CD4-positive, alpha-beta T cell treated with Interleukin-4 for 4 hours (primary cell): ENCODE measurements at places on chromosomes 6 and 20.

GRCh38 chr6:158797331-158798310 lies 21.5 kb downstream of the EZR start:
- DNase-seq: no peak

- DNase-seq: peak; percentile 33
Observed at GRCh38 chr6:137224799-137225198, 5.6 kb upstream of the IFNGR1 start.

DNA sequence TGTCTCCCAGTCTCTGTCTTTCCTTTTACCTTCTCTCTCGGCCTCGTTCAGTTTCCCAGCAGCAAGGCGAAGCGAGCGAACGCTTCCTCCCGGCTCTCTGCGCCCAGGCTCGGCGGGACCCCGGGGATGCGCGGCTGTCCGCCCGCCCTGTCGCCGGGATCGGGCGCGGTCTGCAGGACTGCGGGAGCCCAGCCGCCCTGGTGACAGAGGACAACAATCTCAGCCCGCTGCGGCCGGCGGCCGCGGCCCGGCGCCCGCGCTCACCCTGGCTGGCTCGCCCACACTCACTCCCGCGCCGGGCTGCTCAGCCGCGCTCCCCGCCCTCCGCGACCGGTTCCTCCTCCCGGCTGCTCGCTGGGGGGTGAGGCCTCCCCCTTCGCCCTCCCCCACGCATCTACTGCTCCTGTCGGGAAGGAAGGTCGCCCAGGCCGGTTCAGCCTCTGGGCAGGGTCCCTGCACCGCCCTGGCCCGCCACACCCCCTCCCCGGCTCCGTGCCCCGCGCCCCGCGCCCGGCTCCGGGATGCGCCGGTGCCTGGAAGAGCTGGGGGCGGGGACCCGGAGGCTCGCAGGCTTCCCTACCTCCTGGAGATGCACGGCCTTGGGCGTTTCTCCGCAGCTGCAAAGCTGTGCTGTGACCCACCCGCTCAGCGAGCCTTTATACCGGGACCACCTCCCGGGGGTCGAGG lies 410 bp downstream of the SYNE1 start:
- DNase-seq: no peak

- no peak for DNase-seq
Observed at GRCh38 chr20:48928832-48929725, 7.6 kb downstream of the ARFGEF2 start.

- DNase-seq: no peak
Observed at GRCh38 chr20:38426006-38426897, 8.9 kb downstream of the SNHG17 start.

GRCh38 chr6:18496462-18496861 lies 109.3 kb downstream of the RNF144B start:
- DNase-seq: no peak

DNA sequence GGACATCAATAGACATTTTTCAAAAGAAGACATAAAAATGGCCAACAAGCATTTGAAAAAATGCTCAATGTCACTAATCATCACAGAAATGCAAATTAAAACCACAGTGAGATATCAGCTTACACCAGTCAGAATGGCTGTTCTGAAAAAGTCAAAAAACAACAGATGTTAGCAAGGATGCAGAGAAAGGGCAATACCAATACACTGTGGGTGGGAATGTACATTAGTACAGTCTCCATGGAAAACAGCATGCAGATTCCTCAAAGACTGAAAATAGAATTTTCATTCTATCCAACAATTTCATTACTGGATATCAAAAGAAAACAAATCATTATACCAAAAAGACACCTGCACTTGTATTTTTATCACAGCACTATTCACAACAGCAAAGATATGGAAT lies 85.3 kb downstream of the DCDC2 start:
- no peak for DNase-seq

DNA sequence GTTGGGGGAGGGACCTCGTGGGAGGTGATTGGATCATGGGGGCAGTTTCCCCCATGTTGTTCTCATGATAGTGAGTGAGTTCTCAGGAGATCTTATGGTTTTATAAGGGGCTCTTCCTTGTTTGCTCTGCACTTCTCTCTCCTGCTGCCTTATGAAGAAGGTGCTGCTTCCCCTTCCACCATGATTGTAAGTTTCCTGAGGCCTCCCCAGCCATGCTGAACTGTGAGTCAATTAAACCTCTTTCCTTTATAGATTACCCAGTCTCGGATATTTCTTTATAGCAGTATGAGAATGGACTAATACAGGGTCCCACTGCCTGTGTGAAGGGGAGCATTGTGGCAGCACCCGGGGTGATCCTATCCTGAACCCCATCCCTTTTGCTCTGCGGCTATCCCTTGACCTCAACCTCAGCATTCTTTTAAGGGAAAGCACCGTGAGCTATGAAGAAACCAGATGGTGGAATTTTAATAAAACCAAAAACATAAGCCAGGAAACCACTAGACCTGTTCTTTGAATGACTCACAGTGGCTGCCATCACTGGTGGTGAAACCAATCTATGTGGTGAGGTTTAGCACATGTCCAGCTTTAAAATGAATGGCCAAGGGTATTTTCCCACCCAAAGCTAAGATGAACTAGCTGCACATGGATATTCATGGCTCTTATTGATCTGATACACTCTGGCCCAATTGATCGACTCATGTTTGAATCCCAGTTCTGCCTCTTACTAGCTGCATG lies 62.2 kb downstream of the ZDHHC14 start:
- DNase-seq: no peak

DNA sequence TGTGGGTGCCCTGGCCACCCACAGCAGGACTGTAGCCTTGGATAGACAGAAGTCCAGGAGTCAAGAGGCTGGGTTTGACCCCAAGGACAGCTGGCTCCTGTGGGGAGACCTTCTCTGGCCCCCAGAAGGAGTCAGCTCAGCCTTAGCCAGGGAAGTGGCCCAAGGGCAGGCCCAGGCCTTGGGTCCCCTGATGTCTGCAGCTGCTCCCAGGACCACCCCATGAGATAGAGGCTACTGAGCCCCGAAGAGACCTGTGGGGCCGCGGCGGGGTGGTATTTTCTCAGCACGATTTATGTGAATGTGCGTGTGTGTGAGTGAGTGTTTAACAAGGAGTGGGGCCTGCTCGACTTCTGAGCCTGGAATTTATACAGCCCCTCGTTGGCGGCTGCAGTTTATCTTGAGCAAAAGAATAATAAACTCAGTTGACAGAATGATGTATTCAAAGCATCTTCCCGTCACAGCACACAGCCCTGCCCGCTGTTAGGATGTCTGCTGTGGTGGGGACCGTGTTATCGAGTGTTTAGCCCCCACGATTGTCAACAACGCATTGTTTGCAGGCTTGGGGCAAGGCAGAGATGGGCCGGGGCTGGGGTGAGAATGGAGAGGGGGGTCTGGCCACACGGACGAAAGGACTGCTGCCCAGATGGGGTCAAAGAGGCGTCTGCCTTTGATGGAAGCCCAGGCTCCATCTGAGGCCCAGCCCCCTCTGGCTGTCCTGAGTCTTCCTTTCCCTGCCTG lies 163.3 kb downstream of the VEGFA start:
- DNase-seq: no peak

DNA sequence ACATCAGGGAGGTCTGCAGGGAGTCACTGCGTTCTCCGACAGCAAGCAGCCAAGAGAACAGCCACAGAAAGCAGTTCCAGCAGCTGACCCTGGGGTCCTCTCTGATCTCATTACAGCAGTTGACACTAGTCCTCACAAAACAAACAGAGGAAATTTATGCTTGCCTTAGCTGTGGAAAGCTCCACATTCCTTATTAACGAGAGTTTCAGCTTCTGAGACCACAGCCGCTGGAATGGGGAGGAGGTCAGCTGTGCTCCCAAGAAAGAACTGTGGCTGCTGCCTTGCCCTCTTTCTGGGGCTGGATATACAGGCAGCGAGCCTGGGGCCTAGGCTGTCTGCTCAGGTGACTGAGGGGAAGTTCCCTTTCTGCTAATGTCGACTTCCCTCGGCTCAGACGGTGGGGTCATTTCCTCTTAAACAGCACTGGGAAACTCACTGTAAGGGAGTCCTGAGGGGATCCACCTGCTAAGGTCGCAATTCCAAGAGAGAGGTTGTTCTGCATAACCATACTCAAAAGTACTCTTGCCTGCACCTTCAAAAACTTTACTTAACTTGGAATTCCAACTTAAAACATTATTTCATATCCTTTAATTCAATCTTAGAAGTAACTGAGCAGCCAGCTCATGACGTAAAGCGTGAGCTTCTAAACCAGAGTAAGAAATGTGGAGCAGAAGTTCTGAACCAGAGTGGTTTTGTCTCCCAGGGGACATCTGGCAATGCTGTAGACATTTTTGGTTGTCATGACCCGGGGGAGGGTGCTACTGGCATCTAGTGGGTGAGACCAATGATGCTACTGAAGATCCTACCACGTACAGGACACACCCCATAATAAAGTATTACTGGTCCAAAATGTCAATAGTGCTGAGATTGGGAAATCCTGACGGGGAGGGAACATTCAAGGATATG lies 80.3 kb downstream of the BACH2 start:
- DNase-seq: peak; percentile 32

DNA sequence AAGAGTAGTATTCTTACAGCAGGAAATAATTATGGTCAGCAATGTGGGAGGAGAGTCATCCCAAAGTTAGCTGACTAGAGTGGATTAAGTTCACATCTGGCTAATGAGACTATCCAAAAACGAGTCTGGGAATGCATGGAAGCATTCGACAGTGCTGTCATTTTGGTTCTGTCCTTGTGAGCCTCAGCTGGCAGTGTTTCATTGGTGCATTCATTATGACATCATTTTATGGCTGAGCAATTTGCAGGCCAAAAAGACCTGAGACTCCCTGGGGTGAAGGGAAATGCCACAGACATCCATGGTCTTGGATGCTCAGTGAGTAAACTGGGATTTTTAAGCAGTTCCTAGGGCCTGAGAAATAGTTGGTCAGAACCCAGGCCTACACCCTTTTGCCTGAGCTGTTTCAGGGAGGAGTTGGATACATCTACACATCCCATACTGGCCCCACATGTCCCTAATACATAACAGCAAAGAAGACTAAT lies 196.4 kb upstream of the CCN2 start:
- DNase-seq: no peak

- DNase-seq: no peak
Observed at GRCh38 chr20:19565736-19566135, 192.3 kb upstream of the RIN2 start.

DNA sequence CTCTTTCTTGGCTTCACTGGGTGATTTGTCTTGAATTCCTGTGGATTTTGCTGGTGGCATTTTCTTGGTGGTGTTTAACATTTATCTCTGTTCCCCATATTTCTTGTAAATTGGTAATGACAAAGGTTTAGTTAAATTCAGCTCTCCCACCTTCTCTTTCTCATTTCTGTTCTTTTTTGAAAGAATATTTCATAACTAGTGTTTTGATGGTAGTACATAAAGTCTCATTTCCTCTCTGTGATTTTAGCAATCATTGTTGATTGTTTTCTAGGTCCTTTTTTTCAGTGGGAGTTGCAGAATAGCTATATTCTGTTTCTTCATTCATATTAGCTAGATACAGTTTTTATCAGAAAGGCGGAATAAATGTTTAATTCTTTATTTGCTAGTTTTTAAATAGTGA lies 73.1 kb downstream of the QKI start:
- DNase-seq: no peak

GRCh38 chr6:45326698-45327417 lies 1.3 kb upstream of the RUNX2 start:
- DNase-seq: no peak

DNA sequence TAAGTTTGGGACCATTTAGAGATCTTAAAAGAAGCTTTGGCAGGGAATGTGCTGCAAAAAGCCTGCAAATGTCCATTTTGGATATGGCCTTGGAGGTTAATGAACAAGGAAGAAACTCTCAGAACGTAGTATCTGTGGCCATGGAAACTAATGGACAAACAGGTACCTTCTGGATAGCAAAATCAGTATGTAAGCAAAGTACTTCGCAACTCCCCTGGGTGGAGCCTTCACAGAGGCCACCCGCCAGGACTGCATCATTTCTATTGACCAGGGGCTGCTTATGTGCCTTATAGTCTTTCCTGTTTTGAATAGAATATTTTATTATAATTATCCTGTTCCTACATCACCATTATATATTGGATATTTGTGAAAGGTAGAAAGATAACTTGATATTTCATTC lies 510.8 kb upstream of the SYNCRIP start:
- DNase-seq: no peak

DNA sequence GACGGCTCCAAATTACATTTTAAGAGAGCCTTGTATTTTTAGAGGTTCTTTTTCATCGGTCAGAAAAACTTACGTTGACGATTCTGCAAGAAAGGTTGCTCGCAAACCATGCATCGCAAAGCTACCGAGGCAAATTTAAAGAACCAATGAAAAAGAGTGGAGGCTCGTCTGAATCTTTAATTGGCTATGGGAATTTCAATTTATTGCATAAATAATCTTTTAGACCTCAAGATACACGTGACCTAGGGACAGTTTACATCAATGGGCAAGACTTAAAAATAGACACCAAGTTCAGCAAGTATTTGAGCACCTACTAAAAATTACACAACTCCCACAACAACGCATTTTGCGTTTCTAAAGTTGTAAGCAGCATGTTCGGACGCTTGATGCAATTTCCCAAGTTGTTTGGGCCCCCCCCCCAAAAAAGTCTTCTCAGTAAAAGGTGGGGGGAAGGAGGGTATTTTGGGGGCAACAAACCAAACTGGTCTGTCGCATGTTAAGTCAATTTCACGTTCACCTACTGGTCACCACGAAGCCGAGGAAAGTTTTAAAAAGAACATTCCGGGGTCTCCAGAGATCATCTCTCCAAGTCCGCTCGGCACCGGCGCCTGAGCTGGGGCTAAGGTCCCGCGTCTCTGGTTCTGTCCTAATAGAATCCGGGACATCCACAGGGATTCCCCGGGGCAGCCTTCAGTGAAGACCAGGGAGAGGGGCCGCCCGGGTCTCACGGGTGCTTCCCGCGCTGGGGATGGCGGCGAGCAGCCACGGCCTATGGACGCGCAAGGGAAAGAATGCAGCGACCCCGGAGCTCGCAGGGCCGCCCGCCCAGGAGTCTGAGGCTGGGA lies 851 bp downstream of the SNX5 start:
- DNase-seq: peak; percentile 32

DNA sequence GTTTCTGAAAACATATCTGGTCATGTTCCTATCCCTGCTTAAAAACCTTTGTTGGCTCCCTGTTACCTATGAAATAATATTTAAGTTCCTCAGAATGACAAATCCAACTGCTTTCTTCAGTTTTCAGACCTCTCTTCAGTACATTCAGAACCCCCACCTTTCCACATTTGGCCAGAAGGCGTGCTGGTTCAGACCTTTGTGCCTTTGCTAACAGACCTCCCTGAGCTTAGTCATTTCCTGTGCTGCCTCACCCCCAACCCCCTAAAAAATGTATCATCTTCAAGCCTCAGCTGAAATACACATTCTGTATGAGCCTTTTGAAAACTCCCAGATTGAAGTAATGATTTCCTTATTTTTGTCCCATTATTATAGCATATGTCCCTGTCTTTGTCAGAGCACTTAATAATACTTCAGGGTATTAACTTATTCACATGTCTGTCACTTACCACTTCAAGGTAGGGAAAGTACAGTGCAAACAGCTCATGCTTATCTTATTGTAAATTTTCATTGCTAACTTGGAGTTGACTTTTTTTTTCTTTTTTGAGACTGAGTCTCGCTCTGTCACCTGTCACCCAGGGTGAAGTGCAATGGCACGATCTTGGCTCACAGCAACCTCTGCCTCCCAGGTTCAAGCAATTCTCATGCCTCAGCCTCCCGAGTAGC lies 19.7 kb downstream of the FAM217A start:
- peak; percentile 64 for DNase-seq
